ENCODE measurements at places on chromosomes 5 and 9.

DNA sequence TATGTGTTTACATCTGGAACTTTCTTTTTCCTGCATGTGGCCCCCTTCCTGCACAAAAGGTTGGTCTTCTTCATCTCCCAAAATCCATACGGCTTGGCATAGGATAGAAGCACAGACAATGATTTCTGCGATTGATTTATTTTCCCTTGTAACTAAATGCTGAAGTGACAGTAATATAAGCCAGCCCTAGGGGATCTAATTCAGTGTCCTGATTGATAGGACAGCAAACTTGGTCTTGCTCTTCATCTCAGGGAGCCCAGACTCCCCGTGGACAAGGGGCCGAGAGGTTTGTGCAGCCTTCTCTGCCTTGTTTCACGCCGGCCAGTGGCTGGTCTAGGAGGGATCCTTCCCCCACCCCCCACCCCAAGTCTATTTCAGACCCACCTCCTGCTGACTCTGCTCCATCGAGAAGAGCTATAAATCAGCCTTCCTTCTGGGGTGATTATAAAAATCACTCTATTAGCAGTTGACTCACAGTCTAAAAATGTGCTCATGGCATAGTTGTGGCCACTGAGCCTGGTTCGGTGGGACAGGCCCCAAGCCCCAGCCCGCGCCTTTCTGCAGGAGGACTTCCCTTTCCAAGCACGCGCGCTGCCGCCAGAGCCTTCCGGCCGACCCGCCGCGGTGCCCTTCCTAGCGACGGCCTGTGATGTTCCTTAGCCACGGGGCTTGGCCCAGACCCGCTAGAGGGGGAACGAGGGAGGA lies 89.8 kb upstream of the COL5A1 start:
- no peak for DNase-seq

DNA sequence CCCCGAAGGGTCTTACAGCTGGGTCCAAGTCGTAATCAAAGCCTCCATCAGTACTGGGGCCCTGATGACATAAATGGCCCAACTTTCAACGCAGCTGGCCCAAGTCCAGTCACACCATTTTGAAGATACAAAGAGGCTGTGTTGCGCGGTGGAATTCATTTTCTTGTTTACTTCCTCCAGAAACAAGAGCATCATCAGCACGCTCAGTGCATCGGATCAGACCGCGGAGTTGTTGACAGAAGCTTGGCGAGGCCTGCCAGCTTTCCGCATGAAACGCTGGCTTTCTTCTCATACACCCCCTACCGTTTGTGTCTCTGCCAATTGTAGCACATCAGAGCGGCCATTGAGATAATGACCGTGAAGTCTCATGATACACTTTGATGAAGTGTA lies 101.7 kb upstream of the SPATA31D4 start:
- no peak for DNase-seq

DNA sequence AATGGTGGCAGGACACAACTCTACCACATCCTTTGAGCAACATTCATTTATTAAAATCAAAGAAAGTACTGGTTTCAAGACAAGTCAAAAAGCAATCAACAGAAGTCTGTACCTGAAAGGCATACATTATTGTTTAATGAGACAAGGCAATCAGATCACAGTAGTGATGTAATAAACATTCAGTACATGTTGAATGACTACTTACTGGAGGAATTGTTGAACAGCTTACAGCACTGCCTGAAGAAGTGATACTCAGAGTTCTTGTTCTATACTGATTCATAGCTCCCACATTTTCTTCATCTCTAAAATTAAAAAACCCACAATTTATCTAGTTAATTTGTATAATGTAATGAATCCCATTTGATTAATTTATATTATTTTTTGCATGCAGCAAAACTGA lies 18.2 kb downstream of the RIOK2 start:
- DNase-seq: no peak

- DNase-seq: no peak
These were observed 42.1 kb upstream of the EEIG1 start for GRCh38 chr9:128022886-128023285.

- no peak for DNase-seq
These were observed 69.0 kb upstream of the DAPK1 start for GRCh38 chr9:87428659-87429058.

- DNase-seq: no peak
These were observed 188.6 kb downstream of the TRIM36 start for GRCh38 chr5:114981111-114981510.

GRCh38 chr5:59249160-59249559 lies 644.4 kb downstream of the PDE4D start:
- no peak for DNase-seq

DNA sequence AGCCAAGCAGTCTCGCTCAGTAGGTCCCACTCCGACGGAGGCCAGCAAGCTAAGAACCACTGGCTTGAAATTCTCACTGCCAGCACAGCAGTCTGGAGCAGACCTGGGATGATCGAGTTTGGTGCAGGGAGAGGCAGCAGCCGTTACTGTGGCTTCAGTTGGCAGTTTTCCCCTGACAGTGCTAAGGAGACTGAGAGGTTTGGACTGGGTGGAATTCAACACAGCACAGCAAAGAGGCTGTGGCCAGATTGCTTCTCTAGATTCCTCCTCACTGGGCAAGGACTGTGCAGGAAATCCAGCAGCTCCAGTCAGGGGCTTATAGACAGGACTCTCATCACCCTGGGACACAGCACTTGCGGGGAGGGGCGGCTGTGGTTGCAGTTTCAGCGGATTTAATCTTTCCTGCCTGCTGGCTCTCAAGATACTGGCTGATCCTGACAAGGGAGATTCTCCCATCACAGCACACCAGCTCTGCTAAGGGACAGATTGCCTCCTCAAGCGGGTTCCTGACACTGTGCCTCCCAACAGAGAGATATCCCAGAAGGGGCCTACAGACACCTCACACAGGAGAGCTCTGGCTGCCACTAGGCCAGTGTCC lies 122.1 kb downstream of the YIPF5 start:
- DNase-seq: no peak

- no peak for DNase-seq
These were observed 99.9 kb upstream of the PPP1R26 start for GRCh38 chr9:135379540-135380267.

DNA sequence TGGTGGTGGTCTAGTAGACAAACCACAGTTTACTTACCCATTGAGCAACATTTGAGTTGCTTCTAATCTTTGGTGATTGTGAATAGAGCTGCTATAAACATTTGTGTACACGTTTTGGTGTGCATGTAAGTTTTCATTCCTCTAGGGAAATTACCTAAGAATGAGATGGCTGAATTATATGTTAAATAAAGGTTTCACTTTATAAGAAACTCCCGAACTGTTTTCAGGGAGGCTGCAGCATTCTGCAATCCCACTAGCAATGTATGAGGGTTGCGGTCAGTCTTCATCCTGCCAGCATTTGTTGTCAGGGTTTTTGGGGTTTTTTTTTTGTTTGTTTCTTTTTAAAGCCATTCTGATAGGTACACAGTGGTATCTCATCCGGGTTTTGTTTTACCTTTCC lies 45.7 kb upstream of the PPARGC1B start:
- DNase-seq: no peak

GRCh38 chr5:14184725-14185124 lies 41.6 kb downstream of the TRIO start:
- no peak for DNase-seq

DNA sequence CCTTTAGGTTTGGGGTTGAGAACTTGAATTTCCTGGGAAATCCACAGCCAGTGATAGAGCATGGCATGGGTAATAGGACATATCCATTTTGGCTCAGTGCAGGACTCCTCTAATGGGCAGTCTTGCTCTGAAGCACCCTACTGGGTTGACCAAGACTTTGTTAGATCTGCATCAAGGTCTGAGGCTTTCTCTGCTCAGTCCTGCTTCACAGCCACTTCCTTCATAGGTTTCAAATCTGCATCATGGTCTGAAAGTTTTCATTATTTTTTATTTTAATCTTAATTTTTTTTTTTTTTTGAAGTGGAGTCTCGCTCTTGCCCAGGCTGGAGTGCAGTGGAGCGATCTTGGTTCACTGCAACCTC lies 36.5 kb downstream of the KIF2A start:
- no peak for DNase-seq

GRCh38 chr5:157172403-157172802 lies 6.3 kb upstream of the GARIN3 start:
- DNase-seq: peak; percentile 89

DNA sequence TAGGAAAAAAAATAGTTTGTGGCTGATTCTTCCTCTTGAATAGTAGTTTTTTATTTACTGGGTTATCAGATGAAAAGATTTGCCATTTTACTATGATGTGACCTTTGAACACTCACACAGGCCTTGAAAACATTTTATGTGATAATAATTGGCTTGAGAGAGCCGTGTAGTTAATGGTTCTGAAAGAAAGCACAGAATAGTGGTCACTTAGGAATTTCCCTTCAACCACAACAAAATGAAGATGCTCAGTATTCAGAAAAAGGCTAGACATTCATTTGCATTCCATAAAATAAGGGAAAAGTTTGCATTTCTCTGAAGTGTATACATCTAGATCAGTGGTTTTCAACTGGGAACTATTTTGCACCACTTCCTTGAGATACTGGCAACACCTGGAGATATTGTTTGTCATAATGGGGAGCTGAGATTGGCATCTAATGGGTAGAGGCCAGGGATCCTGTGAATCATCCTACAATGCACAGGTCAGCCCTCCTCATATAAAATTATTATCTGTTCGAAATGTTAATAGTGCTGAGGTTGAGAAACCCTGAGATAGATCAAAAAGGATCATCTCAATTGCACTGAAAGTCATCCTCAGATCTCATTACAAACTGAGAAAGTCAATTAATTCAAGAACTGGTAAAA lies 446.4 kb upstream of the CCNG1 start:
- no peak for DNase-seq

DNA sequence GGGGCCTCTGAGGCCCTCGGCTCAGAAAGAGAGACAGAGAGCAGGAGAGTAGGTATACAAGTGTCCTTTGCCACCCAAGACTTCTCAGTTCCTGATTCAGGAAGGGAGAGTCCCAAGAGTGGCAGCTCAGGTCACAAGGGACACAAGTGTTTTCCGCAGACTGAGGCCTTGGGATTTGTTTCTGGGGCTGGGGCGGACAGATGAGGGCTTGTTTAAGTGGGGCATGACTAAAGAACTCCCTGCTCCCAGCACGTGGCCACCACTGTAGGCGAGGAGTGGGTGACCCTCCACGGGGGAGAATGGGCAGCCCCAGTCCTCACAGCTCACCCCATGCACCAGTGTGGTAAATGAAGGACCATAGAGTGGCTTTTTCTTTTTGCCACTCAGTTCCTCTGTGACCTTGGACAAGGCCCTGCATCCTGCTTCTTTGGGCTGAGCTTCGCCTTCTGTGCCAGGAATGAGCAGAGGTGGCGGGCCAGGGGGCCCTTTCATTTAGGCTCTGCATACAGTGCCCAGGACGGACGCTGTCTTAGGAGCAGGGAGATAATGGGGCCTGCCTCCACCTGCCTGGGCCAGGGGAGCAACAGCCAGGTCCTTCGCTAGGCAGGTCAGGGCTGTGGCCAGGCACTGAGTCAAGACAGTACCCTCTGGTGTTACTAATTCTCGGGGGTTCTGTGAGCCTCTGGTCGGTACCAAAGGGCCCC lies 50.8 kb downstream of the AMBP start:
- no peak for DNase-seq

GRCh38 chr5:84650429-84650828 lies 265.7 kb upstream of the EDIL3 start:
- DNase-seq: no peak
